Psoas muscle (tissue), 8 donors: ENCODE measurements at places on chromosomes 7 and 10.

DNA sequence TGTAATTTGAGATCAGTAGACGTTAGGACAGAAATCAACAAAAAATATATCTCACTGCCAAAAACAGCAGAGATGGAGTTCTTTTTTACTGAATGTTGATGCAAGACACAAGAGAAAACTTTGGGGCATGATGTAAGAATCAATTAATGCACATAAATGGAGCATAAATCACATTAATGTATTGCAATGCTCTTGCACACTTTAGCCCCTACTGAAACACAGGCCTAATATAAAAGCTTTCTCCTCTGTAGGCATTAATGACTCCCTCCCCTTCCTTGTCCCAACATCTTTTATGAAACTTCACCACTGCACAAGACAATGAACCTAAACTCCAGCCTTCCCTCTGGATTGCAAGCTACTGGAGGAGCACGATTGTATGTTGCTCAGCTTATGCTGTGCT lies 58.8 kb downstream of the CACNA2D1 start:
- no peak for DNase-seq
- peaks cover 28% of the 10 kb centered on the region for H3K4me1 ChIP-seq
- no peaks in the 10 kb centered on the region for H3K36me3 ChIP-seq
- H3K27me3 ChIP-seq = no peaks in the 10 kb centered on the region
- H3K4me3 ChIP-seq = no peak overlapping the region

GRCh38 chr10:101032637-101033224 lies 1.7 kb downstream of the SFXN3 start:
- peaks cover 16% of the 10 kb centered on the region for H3K4me1 ChIP-seq
- H3K36me3 ChIP-seq = peaks cover 32% of the 10 kb centered on the region

GRCh38 chr10:98488669-98489430 lies 42.1 kb upstream of the HPS1 start:
- H3K4me1 ChIP-seq = no peaks in the 10 kb centered on the region
- peak; percentile 38 for DNase-seq
- no peak overlapping the region for H3K27ac ChIP-seq
- no peaks in the 10 kb centered on the region for H3K36me3 ChIP-seq

DNA sequence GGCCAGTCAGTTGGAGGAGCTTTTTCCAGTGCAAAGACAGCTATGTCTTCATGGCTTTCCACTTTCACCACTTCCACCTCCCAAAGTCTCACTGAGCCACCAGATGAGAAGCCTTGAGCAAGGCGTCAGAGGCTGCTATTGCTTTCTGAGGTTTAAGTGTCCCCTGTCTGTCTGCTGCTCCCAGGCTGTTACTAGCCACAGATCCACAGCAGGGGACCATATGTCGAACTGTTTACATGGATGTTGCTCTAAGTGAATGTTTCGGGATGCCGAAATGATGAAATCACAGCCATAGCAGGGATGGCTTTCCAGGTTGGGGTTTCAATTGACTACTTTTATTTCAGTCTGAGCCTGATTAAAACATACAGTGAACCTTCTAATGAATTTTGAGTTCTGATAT lies 88.5 kb downstream of the AVL9 start:
- H3K27ac ChIP-seq = no peak overlapping the region
- no peaks in the 10 kb centered on the region for H3K27me3 ChIP-seq
- H3K36me3 ChIP-seq = peaks cover 79% of the 10 kb centered on the region
- no peak overlapping the region for H3K4me3 ChIP-seq
- peaks cover 5% of the 10 kb centered on the region for H3K4me1 ChIP-seq

- no peak for DNase-seq
- H3K27me3 ChIP-seq = no peaks in the 10 kb centered on the region
- H3K4me1 ChIP-seq = no peaks in the 10 kb centered on the region
Observed at GRCh38 chr7:115582956-115583355, 447.6 kb downstream of the TFEC start.

DNA sequence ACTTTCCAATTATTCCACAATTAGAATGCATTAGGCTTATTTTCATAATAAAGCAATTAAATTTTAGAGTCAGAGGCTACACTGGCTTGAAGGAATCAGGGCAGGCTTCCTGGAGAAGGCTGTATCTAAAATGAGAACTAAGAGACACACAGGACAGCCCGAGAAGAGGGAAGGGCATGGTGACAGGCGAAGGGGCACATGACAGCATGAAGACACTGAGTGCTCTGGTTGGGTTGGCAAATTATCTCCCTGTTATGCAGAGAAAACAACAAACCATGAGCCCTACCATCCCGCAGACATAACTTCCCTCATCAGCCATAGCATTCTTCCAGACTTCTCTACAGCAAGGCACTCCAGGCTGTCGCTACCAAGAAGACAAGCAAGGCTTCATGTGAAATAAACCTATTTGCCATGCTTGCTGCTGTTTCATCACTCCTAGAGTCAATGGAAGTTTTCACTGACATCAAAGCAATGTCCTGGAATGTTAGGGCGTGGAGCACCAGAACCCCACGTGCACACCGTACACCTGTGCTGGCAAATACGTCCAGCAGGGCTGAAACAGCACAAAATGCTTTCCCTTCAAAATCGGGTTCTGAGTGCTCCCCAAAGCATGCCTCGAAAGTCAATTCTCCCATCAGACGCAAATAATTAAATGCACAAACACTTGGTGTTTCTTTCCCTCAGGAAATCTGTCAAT lies 21.3 kb downstream of the VOPP1 start:
- peak overlapping the region; percentile 89 for H3K27ac ChIP-seq
- DNase-seq = no peak
- H3K27me3 ChIP-seq = no peaks in the 10 kb centered on the region
- H3K4me1 ChIP-seq = peaks cover 75% of the 10 kb centered on the region
- no peaks in the 10 kb centered on the region for H3K36me3 ChIP-seq
- peak overlapping the region; percentile 53 for H3K4me3 ChIP-seq

- no peaks in the 10 kb centered on the region for H3K36me3 ChIP-seq
- H3K4me3 ChIP-seq = no peak overlapping the region
- no peaks in the 10 kb centered on the region for H3K27me3 ChIP-seq
- no peak for DNase-seq
- H3K27ac ChIP-seq = peak overlapping the region; percentile 5
Observed at GRCh38 chr7:4689668-4690067, 7.6 kb downstream of the FOXK1 start.

- no peak for DNase-seq
- H3K27ac ChIP-seq = no peak overlapping the region
- no peak overlapping the region for H3K4me3 ChIP-seq
- H3K27me3 ChIP-seq = no peaks in the 10 kb centered on the region
- H3K36me3 ChIP-seq = no peaks in the 10 kb centered on the region
- H3K4me1 ChIP-seq = no peaks in the 10 kb centered on the region
Observed at GRCh38 chr10:106540645-106541044, 623.9 kb downstream of the SORCS1 start.

DNA sequence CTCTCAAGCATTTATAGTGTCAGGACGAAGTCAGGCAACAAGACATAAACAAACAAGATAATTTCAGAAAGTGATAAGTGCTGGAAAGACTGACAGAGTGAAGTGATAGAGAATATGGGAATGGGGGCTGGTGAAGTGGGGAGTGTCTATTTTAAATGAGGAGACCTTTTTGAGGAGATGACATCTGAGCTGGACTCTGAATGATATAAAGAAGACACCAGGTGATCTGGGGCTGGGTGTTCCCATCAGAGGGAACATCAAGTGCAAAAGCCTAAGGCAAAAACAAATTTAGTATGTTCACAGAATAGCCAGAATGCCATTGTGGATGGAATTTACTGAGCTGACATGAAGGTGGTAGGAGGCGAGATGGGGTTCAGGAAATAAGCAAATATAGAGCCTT lies 83.4 kb downstream of the PPP1R3A start:
- no peak overlapping the region for H3K4me3 ChIP-seq
- H3K27ac ChIP-seq = no peak overlapping the region
- H3K4me1 ChIP-seq = peaks cover 9% of the 10 kb centered on the region
- DNase-seq = no peak
- H3K36me3 ChIP-seq = no peaks in the 10 kb centered on the region

GRCh38 chr7:22700559-22701002 lies 26.4 kb upstream of the IL6 start:
- no peak overlapping the region for H3K4me3 ChIP-seq
- H3K27ac ChIP-seq = no peak overlapping the region
- H3K36me3 ChIP-seq = no peaks in the 10 kb centered on the region
- DNase-seq = no peak
- H3K4me1 ChIP-seq = no peaks in the 10 kb centered on the region

GRCh38 chr10:7304110-7304509 lies 106.7 kb downstream of the SFMBT2 start:
- DNase-seq = no peak
- H3K36me3 ChIP-seq = no peaks in the 10 kb centered on the region
- H3K4me1 ChIP-seq = no peaks in the 10 kb centered on the region
- H3K27ac ChIP-seq = no peak overlapping the region

- H3K27me3 ChIP-seq = no peaks in the 10 kb centered on the region
- H3K4me3 ChIP-seq = no peak overlapping the region
- DNase-seq = no peak
Observed at GRCh38 chr7:121138262-121138933, 149.9 kb downstream of the CPED1 start.

GRCh38 chr7:123789817-123790216 lies 41.0 kb upstream of the WASL start:
- no peaks in the 10 kb centered on the region for H3K4me1 ChIP-seq
- DNase-seq = no peak
- H3K27ac ChIP-seq = no peak overlapping the region
- no peaks in the 10 kb centered on the region for H3K27me3 ChIP-seq
- no peaks in the 10 kb centered on the region for H3K36me3 ChIP-seq

DNA sequence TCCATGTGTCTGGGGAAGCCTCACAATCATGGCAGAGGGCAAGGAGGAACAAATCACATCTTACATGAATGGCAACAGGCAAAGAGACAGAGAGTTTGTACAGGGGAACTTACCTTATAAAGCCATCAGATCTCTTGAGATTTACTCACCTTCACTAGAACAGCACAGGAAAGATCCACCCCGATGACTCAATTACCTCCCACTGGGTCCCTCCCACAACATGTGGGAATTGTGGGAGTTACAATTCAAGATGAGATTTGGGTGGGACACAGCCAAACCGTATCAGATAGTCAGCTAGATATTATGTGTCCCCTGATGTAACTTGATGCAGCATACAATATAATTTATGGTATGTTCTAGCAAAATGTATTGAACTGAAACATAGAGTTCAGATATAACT lies 14.1 kb upstream of the CEP41 start:
- no peaks in the 10 kb centered on the region for H3K36me3 ChIP-seq
- no peak overlapping the region for H3K27ac ChIP-seq
- H3K27me3 ChIP-seq = no peaks in the 10 kb centered on the region

DNA sequence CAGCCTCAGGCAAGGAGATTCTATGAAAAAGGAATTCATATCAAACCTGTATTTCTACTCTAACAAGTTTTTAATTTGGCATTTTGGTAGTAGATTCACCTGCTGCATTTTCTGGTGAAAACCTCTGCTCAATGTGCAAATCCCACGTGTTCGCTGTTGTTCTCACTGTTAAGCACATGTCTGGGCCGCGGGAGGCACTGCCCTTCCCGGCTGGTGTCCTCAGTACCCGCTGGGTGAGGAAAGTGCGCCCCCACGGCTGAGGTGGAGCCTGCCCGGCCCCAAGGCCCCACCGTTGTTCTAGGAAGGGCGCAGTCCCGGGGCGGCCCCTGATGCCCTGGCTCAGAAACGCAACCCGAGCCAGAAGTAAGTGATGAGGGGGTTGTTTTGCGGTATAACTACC lies 193.4 kb upstream of the VWC2 start:
- no peaks in the 10 kb centered on the region for H3K36me3 ChIP-seq
- H3K4me3 ChIP-seq = no peak overlapping the region
- H3K4me1 ChIP-seq = no peaks in the 10 kb centered on the region
- no peak overlapping the region for H3K27ac ChIP-seq

GRCh38 chr10:22259280-22259679 lies 41.5 kb upstream of the EBLN1 start:
- no peaks in the 10 kb centered on the region for H3K4me1 ChIP-seq
- no peak overlapping the region for H3K27ac ChIP-seq
- H3K4me3 ChIP-seq = no peak overlapping the region
- no peaks in the 10 kb centered on the region for H3K36me3 ChIP-seq

- peak overlapping the region; percentile 61 for H3K4me3 ChIP-seq
- no peaks in the 10 kb centered on the region for H3K36me3 ChIP-seq
- peaks cover 13% of the 10 kb centered on the region for H3K27me3 ChIP-seq
Observed at GRCh38 chr7:101308245-101309085, 13.1 kb downstream of the IFT22 start.

DNA sequence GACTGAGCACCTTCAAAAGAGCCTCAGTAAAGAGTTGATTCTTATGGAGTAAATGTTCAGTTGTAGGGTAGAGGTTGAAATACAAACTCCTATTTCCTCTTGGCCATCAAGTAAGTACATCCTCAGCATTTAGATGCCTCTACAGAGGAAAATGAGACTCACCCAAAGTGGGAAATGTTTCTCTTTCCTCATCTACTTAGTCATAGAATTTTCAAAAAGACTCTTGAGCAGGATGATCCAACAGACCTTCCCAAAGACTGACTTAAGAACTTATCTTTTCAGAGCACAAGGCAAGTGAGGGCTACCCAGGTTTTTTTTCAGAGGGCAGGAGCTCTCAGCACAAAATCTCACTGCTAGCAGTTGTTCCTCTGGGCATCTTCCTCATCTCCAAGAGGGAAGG lies 449.1 kb downstream of the KCNMA1 start:
- no peak overlapping the region for H3K27ac ChIP-seq
- no peaks in the 10 kb centered on the region for H3K4me1 ChIP-seq
- H3K4me3 ChIP-seq = no peak overlapping the region
- no peaks in the 10 kb centered on the region for H3K36me3 ChIP-seq

- DNase-seq = peak; percentile 20
- H3K27me3 ChIP-seq = no peaks in the 10 kb centered on the region
- H3K36me3 ChIP-seq = no peaks in the 10 kb centered on the region
- no peak overlapping the region for H3K27ac ChIP-seq
- no peaks in the 10 kb centered on the region for H3K4me1 ChIP-seq
Observed at GRCh38 chr7:122546496-122546895, 152.4 kb downstream of the RNF133 start.

GRCh38 chr7:16747102-16747501 lies 6.5 kb upstream of the TSPAN13 start:
- no peaks in the 10 kb centered on the region for H3K27me3 ChIP-seq
- DNase-seq = no peak
- H3K4me1 ChIP-seq = no peaks in the 10 kb centered on the region
- H3K27ac ChIP-seq = no peak overlapping the region
- no peak overlapping the region for H3K4me3 ChIP-seq
- no peaks in the 10 kb centered on the region for H3K36me3 ChIP-seq

DNA sequence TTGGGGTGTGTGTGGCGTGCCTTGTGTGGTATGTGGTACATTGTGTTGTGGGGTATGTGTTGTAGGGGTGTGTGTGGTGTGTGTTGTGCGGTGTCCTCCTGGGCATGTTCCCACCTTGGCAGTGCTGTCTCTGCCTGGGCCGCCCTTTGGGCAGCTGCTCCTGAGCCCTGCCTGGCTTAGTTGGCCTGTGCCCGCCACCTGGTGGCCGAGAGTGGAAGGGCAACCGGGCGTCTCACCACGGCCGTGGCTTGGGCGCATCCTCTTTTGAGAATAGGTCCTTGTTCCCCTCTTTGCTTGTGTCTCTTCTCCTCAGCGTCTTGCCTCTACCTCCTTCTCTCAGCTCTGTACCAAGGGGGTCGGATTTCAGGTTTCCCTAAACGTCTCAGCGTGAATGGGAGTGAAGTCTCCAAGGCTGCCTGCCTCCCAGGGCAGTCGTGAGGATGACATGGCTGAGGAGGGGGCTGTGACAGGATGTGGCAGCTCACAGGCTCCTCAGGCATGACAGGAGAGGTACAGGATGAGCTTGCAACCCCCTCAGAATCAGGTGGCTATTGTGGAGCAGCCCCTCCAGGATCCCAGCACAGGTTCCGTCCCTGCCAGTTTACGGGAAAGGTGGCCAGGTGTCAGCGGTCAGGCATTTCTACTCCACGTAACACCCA lies 98.4 kb upstream of the PODXL start:
- no peak overlapping the region for H3K27ac ChIP-seq
- peak; percentile 87 for DNase-seq
- H3K36me3 ChIP-seq = no peaks in the 10 kb centered on the region
- H3K4me1 ChIP-seq = no peaks in the 10 kb centered on the region
- no peak overlapping the region for H3K4me3 ChIP-seq
- H3K27me3 ChIP-seq = no peaks in the 10 kb centered on the region
